C1 segment of cervical spinal cord (tissue), 14 donors: ENCODE measurements at places on chromosomes 2 and 18.

GRCh38 chr2:196369967-196370366 is 198.6 kb upstream of the STK17B start:
- no peak for DNase-seq

DNA sequence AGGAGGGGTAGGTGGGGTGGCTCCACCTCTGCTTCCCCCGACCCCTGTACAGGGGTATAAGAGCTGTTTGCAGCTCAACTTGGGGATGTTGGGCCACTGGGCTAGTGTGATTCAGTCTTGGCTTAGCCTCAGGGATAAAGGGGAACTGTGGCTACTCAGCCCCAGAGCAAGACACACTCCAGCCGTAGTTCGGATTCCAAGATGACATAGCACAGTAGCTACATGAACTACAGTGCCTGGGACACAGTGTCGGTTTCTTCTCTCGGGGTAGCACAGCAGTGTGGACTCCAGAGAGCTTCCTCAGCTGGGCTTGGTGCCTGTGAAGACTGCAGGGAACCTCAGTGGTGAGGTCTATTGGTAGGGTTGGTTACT is 21.1 kb downstream of the CARF start:
- DNase-seq = no peak

DNA sequence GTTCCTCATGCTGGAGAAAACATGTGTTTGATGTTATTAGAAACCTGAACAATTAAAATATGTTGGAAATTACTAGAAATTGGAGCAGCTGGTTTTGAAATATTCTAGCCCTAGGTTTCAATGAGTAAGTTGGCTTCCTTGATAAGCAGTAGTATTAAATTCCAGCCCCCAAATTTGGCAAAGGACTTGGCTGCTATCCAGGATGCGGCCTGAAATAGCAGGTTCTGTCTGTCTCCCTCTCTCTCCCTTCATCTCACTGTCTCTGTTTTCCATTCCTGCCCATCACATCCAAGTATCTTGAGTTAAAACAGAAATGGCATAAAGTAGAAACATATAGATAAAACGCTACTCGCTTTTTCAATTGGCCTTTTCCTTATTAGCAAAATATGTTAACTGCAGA is 20.9 kb upstream of the GPR45 start:
- no peak for DNase-seq

- DNase-seq = peak; percentile 12
Observed at GRCh38 chr2:168241208-168241607, 6.2 kb downstream of the STK39 start.

DNA sequence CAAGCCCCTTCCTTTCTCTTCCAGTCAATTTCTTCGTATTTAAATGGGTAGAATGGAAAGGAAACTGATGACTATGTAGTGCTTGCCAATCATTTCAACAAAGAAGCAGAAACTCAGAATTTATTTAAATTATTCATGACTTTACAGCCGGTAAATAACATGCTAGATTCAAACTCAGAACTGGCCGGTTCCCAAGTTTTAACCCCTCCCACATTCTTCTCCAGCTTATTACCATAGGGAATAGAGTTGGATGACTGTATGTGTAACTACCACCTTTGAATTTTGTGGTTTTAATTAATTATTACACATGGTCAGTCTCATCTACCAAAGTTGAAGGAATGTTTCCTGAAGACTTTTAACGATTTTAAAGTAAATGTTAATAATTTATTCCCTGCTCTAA is 819.3 kb upstream of the LRATD1 start:
- DNase-seq = no peak

- DNase-seq = no peak
Observed at GRCh38 chr2:111626865-111627163, 257.2 kb downstream of the ANAPC1 start.

- DNase-seq = no peak
Observed at GRCh38 chr2:219870041-219870440, 242.6 kb downstream of the SLC4A3 start.

GRCh38 chr18:22168360-22168921 is 948 bp upstream of the GATA6 start:
- no peak for DNase-seq

DNA sequence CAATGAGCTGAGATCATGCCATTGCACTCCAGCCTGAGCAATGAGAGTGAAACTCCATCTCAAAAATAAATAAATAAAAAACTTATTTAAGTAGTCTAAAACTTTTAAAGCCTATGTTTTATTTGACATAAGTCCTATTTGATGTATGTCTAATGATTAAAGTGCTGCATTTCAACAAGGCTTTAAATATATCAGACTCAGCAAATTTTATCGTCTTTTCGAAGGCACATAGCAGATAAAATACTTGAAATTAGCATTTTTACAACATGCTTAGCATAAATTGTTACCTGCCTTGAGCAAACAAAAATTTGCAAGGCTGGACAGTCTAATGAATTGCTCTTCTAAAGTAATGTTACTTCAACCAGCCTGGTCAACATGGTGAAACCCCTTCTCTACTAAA is 85.9 kb downstream of the PRKRA start:
- DNase-seq = no peak

DNA sequence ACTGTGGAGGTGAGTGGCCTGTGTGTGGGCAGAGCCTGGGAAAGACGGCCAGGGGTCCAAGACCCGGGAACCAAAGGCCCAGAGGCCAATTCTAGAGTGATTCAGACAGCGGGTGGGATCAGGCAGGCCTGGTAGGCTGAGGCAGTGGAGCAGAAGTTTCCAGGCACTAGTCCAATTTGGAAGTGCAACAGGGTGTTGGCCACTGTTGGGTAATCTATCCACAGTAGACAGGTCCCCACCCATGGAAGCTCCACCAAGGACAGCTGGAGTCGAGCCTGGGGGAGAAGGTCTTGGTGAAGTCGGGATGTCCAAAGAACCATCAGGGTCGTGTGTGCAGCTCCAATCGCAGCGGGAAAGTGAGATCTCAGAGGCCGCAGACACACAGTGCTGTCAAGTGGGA is 125.8 kb upstream of the COPS8 start:
- DNase-seq = no peak

GRCh38 chr18:1436199-1436598 is 531.5 kb downstream of the ADCYAP1 start:
- no peak for DNase-seq

GRCh38 chr2:190765386-190766173 is 115.0 kb upstream of the GLS start:
- DNase-seq = no peak

- DNase-seq = no peak
Observed at GRCh38 chr2:151033271-151034248, 228.1 kb downstream of the RBM43 start.

- DNase-seq = no peak
Observed at GRCh38 chr2:42009657-42010580, 37.9 kb upstream of the PKDCC start.

DNA sequence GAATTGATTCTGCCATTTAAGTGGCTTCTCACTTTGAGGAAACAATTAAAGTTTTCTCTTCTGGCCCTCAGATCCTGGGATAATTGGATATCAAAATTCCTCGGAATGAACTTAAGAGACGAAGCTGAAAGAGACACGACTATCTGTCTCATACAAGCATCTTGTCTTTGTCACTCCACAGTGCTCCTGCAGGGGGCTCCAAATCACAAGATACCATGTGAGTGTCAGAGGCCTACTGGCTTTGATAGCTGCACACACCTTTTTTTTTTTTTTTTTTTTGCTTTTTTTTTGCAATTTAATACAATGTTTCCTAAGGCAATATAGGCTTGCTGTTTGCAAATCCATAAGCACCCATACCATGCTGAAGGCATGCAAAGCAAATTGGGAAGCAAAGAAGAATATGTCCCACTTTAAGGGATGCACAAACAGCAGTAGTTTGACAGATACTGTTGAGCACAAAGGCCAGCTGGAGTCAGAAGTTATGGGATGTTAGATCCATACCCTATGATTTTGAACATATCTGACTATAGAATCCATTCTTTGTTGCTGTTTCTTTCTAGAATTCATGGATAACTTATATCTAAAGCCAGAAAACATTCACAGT is 109.0 kb upstream of the CBLN2 start:
- no peak for DNase-seq

GRCh38 chr2:156657809-156658208 is 221.6 kb downstream of the GPD2 start:
- DNase-seq = no peak

GRCh38 chr18:46097431-46097800 is 680 bp downstream of the ATP5F1A start:
- no peak for DNase-seq

GRCh38 chr2:181077128-181077709 is 96.8 kb downstream of the UBE2E3 start:
- no peak for DNase-seq

- no peak for DNase-seq
Observed at GRCh38 chr2:27627963-27628766, 647 bp downstream of the CCDC121 start.

- DNase-seq = no peak
Observed at GRCh38 chr2:97742381-97742847, 29.0 kb downstream of the ZAP70 start.

- no peak for DNase-seq
Observed at GRCh38 chr2:58130238-58130637, 83.6 kb downstream of the VRK2 start.
